ENCODE measurements at places on chromosomes 1 and 21.

GRCh38 chr21:36654324-36654723 is 44.6 kb upstream of the SIM2 start:
- no peak for DNase-seq

DNA sequence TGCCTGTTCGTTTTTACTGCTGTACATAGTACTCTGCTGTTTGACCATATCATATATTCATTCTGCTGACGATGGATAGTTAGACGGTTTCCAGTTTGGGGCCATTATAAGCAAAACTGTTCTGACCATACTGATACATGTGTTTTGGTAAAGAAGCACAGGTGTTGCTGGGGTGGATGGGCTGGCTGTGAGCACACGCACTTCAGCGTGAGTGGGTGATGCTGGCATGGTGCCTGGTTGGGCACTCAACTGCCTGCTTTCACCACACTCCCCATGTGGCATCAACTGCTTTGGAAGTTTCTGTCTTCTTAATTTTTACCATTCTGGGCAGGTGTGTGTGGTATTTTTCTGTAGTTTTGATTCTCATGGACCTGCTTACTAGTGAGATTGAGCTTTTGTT is 37.3 kb downstream of the ADARB1 start:
- DNase-seq, result no peak

- DNase-seq, result no peak
These were observed 54.8 kb downstream of the OSBPL9 start for GRCh38 chr1:51671527-51672325.

- DNase-seq, result no peak
These were observed 1.8 kb downstream of the TMEM81 start for GRCh38 chr1:205082431-205082830.

GRCh38 chr1:198165927-198166647 is 9.3 kb downstream of the NEK7 start:
- DNase-seq, result no peak

All from activated naive CD4-positive, alpha-beta T cell treated with anti-CD3 and anti-CD28 coated beads, Interleukin-2, amount 50 U/mL, for 72 hours (primary cell).